ENCODE measurements at places on chromosomes 4 and X.

- DNase-seq = no peak
These were observed 31.5 kb downstream of the KLHL8 start for GRCh38 chr4:87188932-87189331.

- no peak for DNase-seq
These were observed 131.8 kb upstream of the TMLHE start for GRCh38 chrX:155744534-155744933.

DNA sequence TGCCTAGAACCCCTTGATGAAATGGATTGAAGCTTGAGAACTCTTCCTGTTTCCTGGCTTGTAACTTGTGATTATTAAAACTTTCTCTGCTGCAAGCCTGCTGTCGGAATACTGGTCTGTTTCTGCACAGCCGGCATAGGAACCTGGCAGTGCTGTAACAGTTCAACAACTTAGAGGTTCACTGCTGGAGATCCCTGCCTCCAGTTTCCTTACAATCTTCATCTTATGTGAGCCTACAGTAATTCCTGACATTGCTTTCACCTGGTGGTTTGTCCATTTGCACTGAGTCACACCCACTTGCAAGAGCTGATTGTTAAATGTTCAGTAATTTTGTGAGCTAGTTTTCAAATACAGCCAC, 1.3 kb upstream of the SEPSECS start:
- DNase-seq = no peak

DNA sequence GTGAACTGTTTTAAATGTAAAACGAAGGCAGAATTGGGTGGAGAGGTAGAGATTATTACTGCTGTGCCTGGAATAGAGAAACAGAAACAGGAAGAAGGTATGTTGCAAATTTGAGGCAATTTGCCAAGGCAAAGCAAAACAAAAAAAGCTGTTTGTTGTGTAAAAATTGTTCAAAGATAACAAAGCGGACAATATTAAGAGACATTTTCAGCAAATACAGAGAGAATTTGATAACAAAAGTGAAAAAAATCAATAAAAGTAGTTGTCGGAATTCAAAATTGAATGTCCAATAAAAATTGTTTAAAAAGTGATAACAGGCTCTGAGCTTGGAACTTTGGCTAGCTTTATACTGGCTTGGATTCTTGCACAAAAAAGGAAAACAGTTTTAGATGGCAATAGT, 14.4 kb upstream of the SMS start:
- DNase-seq = no peak

DNA sequence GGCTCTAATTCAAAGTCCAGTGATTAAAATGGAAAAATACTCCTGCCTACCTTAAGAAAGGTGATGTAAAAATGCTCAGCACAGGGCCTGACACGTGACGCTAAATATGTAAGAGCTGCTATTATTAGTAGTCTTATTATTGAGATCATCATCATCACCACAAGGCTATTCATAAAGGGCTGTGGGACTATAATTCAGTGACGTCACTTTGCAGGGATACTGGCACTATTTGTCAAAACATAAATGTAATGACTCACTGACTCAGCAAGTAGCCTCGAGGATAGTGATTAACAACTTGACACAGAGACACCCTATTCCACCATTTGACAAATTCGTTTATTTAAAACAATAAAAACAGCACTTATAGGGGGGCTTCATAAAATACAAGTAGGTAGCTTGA, 258.9 kb downstream of the SPANXN1 start:
- no peak for DNase-seq

DNA sequence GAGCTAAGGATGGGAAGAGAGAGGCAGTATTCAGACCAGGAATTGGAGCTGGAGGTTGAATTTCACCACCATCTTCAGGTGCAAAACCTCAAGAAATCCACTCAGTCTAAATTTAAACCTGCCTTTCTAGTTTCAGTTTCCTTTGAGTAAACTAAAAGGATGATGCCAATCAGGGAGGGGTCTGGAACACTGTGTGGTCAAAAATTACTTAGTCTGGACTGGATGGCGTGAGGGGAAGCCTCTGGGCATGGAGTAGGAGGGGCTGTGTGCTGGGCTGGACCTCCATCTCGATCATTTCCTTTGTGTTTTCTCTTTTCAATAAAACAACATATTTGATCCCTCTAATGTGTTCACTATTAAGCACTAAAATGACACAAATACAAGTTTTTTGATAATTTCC, 120.1 kb downstream of the GC start:
- DNase-seq = no peak

- DNase-seq = no peak
These were observed 5.2 kb upstream of the KLF8 start for GRCh38 chrX:56226980-56227379.

GRCh38 chrX:68685685-68686084, 38.2 kb downstream of the STARD8 start:
- DNase-seq = no peak

DNA sequence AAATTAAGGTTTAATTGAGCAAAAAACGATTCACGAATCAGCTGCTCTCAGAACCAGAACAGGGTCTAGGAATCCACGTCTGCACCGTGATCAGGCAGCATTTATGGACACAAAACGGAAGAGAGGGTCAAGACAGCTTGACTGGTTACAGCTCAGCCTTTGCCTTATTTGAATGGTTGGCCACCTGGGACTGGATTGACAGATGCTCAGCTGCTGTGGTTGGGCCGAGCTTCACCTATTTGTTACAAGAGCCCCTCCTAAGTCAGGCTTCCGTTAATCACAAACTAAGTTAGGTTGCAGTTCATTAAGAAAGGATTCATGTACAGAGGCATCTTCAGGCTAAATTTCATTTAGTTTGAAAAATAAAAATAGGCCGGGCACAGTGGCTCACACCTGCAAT, 50.6 kb upstream of the MAN2B2 start:
- no peak for DNase-seq

- no peak for DNase-seq
These were observed 37.1 kb upstream of the IRAK1 start for GRCh38 chrX:154056770-154057241.

DNA sequence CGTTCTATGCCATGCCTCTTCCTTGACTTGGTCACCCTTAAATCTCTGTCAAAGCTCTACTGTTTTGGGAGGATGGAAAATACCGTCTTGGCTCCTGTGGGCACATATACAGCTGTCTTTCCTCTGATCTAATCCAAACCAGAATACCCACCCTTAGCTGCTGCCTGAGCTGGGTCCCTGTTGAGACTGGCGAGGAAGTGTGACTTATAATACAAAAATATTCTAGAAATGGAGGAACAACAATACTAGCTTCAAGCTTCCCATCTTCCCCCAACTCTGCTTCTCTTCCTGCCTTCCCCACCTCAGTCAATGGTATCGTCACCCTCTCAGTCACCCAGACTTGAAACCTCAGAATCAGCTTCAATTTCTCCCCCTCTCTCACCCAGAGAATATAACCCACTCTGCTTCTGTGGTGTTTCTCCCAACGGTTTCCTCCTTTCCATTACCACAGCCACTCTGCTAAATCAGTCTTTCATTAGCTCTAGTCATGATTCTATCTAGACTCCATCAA, 599 bp upstream of the IL2RG start:
- DNase-seq = no peak

DNA sequence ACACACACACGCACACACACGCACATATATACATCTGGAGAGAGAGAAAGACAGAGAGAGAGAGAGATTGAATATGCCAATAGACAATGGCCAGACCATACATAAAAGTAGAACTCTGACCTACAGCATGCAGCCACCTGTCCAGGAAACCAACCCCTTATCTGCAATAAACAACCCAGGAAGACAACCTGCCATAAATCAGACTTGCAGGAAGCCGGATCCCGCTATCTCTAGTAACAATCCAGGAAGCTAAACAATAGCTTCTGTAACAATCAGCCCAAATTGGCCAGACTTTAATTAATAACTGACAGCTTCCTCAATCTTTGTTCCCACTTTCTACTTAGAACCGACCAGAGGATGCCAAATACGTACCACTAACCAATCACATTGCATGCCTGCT, 173.2 kb downstream of the LDB2 start:
- DNase-seq = no peak

- peak; percentile 21 for DNase-seq
These were observed 244.8 kb upstream of the PSAPL1 start for GRCh38 chr4:7679406-7680040.

- no peak for DNase-seq
These were observed 612.2 kb downstream of the IQCM start for GRCh38 chr4:149203256-149204001.

DNA sequence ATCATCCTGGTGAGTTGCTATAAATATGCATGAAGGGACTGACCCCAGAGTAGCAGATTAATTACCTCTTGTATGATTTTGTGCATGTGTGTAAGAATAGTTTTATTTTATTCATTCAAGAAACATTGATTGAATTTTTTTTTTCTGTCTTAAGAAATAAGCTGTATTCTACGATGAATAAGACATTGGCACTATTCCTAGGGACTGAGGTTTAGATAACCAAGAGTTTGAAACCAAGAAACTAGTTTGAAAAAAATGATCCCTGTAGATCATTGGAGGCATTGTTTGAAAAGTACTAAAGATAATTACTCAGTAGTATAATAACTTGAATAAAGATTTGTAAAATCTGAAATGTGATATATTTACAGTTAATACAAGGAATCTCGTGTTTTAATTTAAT, 1086.9 kb downstream of the PCDH7 start:
- DNase-seq = no peak

- no peak for DNase-seq
These were observed 78.8 kb upstream of the TBC1D9 start for GRCh38 chr4:140834839-140835495.

GRCh38 chrX:148947399-148947975, 447.1 kb downstream of the AFF2 start:
- no peak for DNase-seq

GRCh38 chrX:47091149-47091775, 13.0 kb downstream of the RGN start:
- peak; percentile 25 for DNase-seq

DNA sequence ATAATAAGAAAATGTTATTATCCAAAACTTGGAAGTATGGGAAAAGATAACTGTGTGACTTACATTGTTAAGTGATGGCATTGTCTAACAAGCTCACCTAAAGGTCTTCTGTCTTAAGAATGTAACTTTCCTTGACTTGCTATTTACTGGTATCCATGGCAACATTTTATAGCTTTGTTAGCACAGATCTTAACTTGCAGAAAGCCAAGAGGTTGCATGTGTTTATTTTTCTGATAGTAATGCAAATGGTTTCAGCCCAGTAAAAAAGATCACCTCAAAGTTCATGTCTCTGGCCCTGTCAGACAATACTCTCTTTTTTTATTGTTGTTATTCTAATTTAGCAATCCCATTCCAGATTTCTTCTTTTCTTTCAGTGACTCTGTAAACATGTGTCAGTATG, 425.3 kb downstream of the SPRY1 start:
- DNase-seq = no peak

DNA sequence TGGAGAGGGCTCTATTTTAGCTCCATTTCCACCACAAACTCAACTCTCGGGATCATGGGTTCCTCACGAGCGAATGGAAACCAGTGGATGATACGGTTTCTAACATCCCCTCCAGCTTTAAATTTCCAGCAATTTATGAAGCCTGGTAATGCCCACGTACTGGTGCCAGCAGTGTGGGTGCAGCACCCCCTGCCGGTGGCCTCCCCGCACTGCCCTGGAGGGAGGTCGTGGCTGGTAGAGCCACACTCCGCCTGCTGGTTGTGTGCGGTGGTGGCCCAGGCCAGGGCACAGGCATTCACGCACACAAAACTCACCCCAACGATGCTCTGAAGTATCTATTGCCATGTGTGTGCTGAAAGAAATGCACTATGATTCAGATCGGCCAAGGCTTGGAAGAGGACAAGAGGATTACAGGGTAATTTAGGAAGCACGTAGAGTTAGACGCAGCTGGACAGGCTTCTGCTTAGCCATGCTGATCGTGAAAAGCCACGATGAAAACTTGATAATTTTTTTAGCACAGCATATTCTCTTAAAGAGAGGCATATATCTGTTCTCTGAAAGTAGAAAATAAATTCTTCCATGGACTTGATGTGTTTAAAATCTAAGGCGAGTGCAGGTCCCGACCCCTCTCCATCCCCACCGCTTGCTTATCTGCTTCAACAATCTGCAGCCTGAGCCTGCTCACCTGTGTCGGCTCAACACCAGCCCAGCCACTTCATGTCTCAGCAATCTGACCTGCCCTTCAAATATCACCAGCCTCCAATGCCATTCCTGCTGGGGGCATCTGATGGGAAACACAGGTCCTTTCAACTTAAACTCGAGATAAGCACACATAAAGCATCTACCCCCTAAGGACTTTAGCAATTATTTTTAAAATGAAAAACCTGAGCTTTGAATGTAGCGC, 59.1 kb downstream of the SCD5 start:
- DNase-seq = no peak

DNA sequence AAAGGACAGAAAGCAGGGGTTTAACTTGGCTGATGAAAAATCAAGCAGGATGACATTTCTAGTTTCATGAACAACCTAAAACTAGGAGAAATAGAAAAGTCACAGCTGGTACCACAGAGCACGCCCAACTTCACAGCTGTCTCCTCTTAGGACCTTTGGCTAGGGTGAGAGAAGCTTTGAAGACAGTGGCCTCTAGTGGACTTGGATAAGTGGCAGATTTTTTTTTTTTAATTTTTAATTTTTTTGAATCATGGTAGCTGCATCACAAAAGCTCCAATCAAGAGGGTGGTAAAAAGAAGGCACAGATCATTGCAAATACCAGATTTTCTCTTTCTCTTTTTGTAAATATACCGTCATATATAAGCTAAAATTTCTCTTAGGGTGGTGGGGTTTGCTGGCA, 20.2 kb upstream of the MAP3K15 start:
- DNase-seq = no peak

Measured in DMS79 (cell line).